ENCODE measurements at places on chromosomes 13 and 19. TPM values are rescaled to one million over a fixed set of nuclear protein-coding genes. Genes with fewer than 3 reads are reported as not detected.

GRCh38 chr13:66981912-66982311, 248.2 kb downstream of the PCDH9 start:
- DNase-seq, result no peak

DNA sequence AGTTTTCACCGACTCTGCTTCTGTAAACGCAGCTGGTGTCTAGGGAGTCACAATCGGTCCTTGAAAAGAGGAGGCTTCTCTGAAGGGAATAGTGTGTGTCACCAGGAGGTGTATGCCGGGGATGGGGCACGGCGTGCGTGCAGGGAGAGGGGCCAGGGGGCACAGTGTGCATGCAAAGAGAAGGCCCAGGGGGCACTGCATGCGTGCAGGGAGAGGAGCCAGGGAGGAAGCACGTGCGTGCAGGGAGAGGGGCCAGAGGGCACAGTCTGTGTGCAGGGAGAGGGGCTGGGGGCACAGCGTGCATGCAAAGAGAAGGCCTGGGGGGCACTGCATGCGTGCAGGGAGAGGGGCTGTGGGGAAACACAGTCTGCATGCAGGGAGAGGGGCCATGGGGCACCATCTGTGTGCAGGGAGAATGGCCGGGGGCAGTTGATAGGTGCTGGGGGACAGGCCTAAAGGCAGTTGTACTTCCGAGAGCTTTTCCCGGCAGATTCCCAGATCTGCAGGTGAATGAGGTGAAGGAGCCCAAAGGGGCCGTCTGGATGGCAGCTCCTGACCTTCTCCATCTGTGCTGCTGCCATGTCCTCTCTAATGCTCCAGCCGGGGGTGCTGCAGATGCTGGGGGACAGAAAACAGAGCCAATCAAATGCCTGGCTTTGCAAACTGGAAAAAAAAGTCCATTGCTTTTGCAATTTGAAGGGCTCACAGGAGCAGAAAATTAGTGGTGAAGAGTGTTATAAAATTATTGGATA, 36.4 kb downstream of the ATP11A start:
- DNase-seq, result no peak

- DNase-seq, result no peak
These were observed 328.0 kb downstream of the UQCRFS1 start for GRCh38 chr19:28884786-28885476.

GRCh38 chr13:100182900-100183490, 94.1 kb downstream of the PCCA start:
- DNase-seq, result no peak

DNA sequence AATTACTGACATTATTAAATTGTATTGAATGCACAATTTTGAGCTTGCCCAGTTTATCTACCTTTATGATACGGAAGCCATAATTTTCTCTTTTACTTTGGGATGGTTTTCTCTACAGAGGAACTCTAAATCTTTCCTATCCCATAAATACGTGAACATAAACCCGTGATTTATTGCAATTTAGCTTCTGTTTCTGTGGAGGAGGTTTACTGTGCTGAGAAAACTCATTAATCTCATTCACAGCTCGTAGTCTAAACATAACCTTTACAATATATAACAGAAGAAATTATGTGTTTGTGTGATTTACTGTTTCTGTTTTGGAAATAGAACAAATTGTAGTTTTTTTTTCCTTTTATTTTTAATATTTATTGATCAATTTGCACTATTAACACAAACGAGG, 207.1 kb upstream of the PCDH9 start:
- no peak for DNase-seq

- no peak for DNase-seq
These were observed 77.4 kb upstream of the NBEA start for GRCh38 chr13:34864671-34865070.

GRCh38 chr13:110989331-110989730, 74.5 kb upstream of the ANKRD10 start:
- no peak for DNase-seq

DNA sequence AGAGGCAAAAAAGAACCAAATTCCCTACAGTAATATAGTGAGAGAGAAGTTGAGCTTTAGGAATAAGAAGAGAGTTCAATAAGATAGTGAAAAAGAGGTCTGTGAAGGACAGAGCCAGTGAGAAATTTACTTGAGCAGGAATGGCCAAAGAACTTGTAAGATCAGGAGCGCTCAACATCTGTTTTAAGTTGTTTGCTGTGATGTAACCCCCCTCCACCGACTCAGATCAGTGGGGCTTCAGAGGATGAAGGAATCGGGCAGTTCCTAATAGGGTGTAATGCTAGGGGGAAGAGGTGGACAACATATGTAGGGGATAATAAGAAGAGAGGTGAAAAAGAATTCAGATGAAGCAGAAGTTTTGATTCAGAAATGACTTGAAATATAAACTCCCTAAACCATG, 85.3 kb upstream of the FNDC3A start:
- DNase-seq, result no peak

- no peak for DNase-seq
These were observed 46.5 kb downstream of the LYL1 start for GRCh38 chr19:13056052-13056660.

DNA sequence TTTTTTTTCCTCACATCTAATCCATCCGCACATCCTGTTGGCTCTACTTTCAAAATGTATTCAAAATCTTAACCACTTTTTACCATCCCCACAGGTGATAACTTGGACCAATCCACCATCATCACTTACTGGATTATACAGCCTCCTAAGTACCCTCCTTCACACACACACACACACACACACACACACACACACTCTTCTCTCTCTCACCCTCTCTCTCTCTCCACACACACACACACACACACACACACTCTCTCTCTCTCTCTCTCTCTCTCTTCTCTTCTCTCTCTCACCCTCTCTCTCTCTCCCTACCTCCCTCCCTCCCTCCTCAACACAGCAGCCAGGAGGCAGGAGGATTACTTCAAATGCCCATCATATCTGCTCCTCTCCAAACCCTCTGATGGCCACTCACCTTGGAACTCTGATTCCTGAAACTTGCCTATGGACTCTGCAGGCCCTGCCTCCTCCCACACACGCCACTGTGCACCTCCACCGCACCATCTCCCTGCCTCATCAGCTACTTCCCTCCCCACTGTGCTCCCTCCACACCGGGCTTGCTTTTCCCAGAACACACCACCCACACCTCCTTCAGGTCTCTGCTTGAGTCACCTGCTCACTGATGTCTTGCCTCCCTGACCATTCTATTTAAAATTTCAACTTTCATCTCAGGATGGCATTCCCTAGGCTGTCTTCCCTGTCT, 39.7 kb downstream of the RCBTB2 start:
- DNase-seq, result peak; percentile 47

DNA sequence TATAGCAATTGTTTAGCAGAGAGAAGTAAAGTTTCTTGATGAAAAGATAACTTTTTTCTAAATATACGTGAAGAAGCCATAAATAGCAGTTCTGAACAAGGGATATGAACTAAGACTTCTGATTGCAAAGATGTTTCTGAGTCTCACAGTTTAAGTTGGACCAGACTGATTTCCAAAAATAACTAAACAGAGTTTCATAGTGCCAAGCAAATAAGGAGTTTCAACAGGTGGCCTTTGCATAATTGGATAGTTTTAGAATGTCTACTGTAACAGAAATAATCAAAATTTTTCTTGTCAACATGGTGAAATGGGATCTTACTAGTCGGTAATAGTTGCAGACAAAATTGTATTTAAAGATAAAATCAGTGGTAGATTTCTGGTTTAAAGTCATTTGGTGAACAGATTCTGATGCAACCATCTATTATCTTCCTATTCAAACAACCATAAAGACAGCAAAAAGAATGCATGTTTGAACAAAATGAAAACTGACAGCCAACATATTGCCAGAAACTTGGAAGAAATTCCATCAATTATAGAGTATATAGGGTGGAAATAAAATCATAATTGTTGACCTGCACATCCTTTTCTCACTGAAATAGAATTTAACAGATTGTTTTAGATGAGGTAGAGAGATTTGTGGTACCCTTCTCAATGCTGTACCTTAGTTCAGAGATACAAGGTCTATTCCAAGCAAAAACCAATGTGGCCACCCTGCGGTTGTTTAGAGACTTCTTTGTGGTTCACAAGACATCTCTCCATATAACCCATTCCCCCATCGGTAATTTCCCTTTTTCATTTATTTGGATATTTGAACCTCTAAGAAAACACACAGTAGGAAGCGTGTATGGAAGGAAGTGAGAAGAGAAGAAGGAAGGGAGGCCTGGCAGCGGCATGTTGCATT, 275.3 kb downstream of the COG6 start:
- DNase-seq, result no peak

- DNase-seq, result no peak
These were observed 527.9 kb downstream of the MYO16 start for GRCh38 chr13:109157275-109157674.

- peak; percentile 81 for DNase-seq
These were observed 44.5 kb upstream of the GTF3A start for GRCh38 chr13:27379694-27380641.

GRCh38 chr19:5580161-5580571, 12.4 kb upstream of the TINCR start:
- DNase-seq, result no peak

DNA sequence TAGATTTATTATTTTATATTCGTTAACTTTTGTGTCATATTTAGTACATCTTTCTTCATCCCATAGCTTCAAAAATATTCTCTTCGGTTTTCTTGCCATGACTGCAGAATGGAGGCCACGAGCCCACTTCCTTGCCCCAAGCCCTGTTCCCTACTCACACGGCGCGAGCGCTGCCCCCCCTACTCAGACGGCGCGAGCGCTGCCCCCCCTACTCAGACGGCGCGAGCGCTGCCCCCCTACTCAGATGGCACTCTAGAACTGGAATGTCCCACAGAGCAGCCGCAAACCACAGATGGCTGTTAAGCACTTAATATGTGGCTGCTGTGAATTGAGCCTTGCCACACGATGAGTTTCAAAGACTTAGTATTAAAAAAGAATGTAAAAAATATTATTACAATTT, 102.2 kb upstream of the PEG3 start:
- no peak for DNase-seq

The ZNF320 gene
- 5.4 TPM for total RNA-seq

Measured in activated CD4-positive, alpha-beta memory T cell treated with anti-CD3 and anti-CD28 coated beads for 36 hours (primary cell).